ENCODE measurements at places on chromosomes 13 and 19.

GRCh38 chr13:88281841-88282240, 610.7 kb downstream of the SLITRK5 start:
- DNase-seq: no peak

- no peak for DNase-seq
These were observed 391.0 kb downstream of the FGF9 start for GRCh38 chr13:22061806-22062391.

- DNase-seq: no peak
These were observed 71.4 kb downstream of the FREM2 start for GRCh38 chr13:38758277-38758676.

DNA sequence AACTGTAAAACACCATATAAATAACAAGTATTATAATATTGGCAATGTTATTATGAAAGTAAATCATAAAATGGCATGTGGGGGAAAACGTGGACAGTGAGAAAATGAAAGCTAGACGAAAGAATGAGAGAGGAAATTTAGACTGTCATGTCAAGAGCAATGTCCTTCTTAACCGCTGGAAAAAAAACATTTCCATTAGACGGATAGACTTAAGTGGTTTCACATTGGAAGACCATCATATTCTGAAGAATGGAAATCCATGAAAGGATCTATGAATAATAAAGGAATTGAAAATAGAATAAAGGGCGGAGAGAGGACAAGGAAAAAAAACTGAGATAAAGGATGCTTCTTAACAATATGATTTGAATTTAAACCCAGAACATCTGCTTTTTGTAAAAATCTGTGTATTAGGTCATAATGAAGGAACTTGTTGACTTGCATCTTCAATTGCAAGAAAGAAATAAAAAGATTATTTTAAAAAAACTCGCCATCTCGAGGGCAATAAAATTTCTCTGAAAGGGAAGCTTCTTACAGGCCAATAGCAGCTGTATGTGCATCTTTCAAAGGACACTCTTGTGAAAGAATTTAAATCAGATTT, 90.6 kb downstream of the SPRY2 start:
- DNase-seq: no peak

DNA sequence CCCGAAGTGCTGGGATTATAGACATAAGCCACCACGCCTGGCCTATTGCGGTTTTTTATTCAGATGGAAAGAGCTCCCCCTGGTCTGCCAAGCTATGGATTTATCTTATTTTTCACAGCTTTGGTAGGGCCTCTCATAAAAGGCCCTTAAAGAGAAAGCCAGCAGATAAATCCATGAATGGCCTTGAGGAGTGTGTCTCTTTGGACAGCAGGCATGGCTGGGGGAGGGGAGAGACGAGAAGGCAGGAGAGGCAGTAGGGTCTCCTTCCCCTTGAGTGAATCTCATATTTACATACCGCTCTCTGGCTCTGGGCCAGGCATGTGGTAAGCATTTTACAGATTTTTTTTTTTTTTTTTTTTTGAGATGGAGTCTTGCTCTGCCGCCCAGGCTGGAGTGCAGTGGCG, 25.2 kb downstream of the MARK4 start:
- no peak for DNase-seq

GRCh38 chr13:74104661-74105275, 29.4 kb downstream of the KLF12 start:
- DNase-seq: no peak

DNA sequence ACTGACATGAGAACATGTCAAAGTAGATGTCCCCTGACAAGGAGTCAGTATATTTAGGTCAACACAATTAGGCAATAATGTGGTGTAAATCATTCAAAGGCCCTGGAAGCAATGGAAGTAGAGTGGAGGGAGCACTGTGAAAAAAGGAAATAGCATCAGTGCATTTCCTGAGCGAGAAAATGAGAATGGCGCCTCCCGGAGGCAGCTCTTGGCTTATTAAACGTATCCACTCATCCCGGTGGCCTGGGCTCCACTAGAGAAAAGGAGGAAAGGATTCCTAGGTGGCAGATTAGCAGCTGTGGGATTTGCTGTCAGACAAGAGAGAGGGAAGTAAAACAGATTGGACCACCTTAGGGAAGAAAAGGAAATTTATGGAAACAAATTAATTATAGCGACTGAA, 173.7 kb upstream of the TMTC4 start:
- no peak for DNase-seq

- DNase-seq: no peak
These were observed 801.9 kb upstream of the SLITRK1 start for GRCh38 chr13:84684048-84684662.

DNA sequence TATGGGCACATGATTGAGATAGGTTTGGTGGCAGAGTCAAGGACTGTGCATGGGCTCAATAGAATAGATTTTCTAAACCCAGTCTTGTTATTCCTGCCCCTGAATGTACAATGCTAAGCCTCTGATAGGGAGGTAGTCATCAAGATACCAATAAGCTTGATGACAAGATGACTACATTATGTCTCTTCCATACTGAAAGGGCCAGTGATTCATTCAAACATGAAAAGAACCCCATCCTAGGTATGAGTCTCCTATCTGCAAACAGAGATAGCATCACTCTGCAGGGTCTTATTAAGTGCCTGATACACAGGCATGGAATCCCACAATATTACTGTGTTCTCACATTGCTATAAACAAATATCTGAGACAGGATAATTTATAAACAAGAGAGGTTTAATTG, 40.3 kb upstream of the UFM1 start:
- no peak for DNase-seq
